ENCODE measurements at places on chromosomes 16 and 17. TPM values are rescaled to one million over a fixed set of nuclear protein-coding genes. Genes with fewer than 3 reads are reported as not detected.

The CES5A gene
- total RNA-seq: not detected

The TNFRSF13B gene
- not detected for total RNA-seq

The ZP2 gene
- not detected for total RNA-seq

The GUCY2D gene
- total RNA-seq: not detected

The KLHL10 gene
- 0.29 TPM for total RNA-seq

All from smooth muscle cell of trachea (primary cell).